ENCODE measurements at places on chromosomes 5 and 9.

DNA sequence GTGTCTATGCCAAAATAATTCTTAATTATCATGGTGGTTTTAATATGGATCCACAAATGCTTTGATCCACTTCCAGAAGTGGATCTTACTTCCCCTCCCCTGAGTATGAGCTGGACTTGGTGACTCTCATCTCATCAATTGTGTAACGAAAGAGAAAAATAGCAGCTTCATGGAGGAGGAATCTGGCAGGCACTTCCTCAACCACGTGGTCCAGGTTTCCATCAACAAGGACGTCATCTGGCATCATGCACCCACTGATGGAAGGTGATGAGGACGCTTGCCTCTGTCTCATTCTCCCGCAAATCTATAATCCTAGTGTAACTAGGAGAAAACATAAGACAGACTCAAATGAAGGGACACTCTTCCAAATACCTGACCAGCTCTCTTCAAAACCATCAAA, 54.6 kb upstream of the S1PR3 start:
- no peak for DNase-seq

DNA sequence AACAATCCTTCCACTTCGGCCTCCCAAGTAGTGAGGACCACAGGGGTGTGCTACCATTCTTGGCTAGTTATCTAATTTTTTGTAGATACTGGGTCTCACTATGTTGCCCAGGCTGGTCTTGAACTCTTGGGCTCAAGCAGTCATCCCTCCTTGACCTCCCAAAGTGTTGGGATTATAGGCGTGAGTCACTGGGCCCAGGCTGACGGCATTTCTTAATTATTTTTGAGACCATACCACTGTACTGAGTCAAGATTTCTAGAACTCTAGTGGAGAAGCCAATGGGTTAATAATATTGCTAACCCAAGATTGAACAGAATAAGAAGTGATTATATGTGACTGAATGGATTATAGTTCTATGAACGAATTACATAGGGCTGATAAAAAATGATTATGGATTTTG, 66.7 kb downstream of the TARS1 start:
- no peak for DNase-seq

- DNase-seq = no peak
Observed at GRCh38 chr9:33159777-33160127, 7.4 kb downstream of the B4GALT1 start.

GRCh38 chr5:158751961-158752655, 347.6 kb downstream of the EBF1 start:
- DNase-seq = no peak

DNA sequence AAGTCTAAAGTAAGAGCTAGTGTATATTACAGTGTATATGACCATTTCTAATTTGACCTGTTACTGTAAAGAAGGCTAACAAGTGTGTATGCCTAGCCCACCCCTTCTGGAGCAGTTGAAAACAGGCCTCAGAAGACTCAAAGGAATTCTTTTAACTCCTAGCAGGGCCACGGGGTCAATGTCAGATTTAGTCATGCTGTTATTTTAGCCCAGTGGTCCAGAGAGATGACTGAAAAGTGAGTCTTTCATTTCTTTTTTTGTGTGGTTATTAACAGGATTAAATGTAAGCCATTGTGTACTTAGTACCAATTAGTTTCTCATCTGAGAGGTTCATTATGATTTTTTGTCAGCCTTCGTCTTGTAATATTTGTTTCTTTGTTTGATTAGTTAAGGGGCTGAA, 24.4 kb downstream of the ZCCHC7 start:
- no peak for DNase-seq

GRCh38 chr5:79853028-79853427, 138.0 kb downstream of the MTX3 start:
- DNase-seq = no peak

- no peak for DNase-seq
Observed at GRCh38 chr9:127380479-127380878, 16.5 kb upstream of the SLC2A8 start.

DNA sequence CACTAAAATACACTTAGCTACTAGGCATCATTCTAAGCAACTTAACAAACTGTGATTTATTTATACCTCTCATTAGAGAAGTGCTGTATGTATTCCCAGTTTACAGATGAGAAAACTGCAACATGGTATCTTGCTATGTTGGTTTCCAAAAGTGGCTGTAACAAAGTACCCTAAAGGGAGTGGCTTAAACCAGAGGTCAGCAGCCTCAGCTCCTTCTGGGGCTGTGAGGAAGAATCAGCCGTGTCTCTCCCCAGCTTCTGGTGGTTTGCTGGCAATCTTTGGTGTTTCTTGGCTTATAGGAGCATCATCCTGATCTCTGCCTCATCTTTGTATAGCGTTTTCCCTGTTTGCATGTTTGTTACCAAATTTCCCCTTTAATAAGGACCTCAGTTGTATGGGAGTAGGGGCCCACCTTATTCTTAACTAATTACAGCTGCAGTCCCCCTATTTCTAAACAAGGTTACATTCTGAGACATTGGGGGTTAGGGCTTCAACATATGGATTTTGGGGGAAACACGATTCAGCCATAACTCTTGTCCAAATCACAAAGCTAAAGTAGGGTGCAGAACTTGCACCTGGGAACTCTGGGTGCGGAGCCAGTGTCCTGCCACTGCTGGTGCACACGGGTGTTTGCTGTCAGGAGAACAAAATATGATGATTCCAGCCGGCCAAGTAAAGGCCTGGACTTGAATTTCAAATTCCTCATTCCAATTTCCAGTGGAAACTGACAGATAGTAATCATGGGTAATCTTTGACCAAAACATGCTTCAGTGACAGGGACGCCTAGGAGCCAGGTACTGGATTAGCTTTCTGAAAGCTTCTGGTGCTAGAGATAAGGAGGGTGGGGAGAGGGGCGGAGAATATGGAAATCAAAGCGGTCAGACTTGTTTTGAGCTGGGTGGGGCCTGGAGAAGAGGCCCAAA, 43.3 kb downstream of the RAI14 start:
- DNase-seq = no peak

GRCh38 chr5:124232515-124232914, 513.9 kb downstream of the ZNF608 start:
- DNase-seq = no peak

GRCh38 chr5:1371218-1371971, 26.5 kb upstream of the CLPTM1L start:
- no peak for DNase-seq

GRCh38 chr5:98624145-98624880, 149.2 kb upstream of the RGMB start:
- no peak for DNase-seq

DNA sequence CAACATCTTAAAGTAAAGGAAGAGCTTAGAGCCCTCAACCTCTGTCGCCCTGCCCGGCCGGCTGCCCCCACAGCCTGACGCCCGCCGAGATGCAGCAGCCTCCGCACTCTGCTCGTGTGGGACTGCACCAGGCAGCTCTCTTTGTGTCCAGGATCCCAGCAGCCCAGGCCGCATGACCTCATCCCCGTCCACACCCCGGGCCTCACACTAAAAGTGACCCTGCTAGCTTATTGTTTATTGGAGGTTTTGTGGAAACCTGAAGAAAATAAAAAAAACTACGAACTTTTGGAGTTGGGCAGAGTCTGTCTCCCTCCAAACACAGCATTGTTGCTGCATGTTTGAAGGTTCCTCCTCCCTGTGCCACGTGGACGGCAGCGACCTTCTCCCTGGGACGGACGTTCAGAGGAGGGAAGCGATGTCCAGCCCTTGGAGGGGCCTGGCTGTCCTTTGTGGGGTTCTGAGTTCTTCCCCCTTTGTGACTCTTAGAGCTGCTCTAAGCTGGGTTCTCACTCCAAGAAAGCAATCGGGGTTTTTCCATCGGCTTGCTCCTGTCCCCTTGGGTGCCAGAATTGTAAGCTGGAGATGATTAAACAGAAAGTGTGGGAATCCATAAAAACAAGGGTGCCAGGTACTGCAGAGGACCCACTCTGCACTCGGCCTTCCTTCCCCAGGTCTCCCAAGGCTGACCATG, 103.5 kb upstream of the COL5A1 start:
- no peak for DNase-seq

- DNase-seq = no peak
Observed at GRCh38 chr9:97418880-97419279, 7.0 kb downstream of the TDRD7 start.

GRCh38 chr9:131442351-131442750, 48.5 kb downstream of the PRRC2B start:
- no peak for DNase-seq

GRCh38 chr9:134049772-134050588, 17.8 kb downstream of the BRD3 start:
- DNase-seq = no peak

DNA sequence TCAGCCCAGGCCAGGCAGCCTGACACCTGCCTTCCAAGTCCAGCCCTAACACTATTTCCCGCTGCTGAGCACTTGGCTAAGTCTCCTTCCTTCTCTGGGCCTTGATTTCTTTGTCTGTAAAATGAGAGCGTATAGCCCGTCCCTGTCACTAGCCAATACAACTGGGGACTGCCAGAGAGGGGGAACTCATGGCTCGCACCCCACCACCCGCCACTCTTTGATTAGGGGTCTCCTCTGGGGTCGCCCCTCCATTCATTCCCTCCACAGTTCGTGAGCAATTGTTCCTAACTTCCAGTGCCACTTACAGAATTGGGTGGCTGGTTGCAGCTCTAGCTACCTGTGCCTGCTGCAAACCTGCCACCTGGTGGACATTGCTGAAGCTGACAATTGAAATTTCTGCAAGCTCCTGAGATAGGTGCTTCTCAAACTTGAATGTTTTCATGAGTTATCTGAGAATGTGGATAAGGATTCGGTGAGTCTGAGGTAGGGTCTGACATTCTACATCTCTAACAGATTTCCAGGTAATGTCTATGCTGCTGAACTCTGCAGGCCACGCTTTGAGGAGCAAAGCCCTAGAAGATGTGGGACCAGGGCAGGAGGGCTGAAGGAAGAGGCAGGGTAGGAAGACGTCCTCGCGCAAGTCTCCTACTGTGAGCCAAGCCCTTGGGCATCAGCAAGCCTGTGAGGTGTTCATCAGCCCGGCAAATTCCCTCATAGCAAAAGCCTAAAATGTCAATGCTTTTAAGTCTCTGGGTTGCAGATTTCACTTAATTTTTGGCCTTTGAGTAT, 13.3 kb upstream of the RECK start:
- DNase-seq = peak; percentile 49

- DNase-seq = peak; percentile 23
Observed at GRCh38 chr9:11086561-11086960, 473.8 kb upstream of the PTPRD start.

DNA sequence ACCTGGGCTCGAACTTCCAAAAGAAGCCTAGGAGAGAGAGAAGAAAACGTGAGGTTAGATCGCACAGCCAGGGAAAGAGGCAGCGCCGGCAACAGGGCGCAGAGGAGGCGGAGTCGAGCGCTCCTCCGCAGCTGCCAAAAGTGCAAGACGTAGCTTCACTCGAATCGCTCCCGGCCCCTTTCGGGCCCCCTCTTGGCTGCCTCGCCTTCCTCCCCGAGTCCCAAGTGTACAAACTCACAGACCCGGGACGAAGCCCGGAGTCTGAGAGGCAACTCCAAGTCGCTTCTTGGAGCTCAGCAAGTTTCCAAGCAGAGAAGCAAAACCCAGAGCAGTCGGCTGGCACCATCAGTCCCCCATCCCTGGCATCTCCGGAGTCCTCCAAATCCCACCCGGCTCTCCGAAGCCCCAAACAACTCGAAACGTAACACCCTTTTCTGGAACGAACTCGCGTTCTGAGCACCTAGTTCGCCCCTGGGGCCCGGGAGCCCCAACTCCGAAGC, 1.2 kb downstream of the MIER3 start:
- DNase-seq = peak; percentile 57

- DNase-seq = no peak
Observed at GRCh38 chr5:32449262-32449661, 4.7 kb upstream of the ZFR start.

- no peak for DNase-seq
Observed at GRCh38 chr5:100643473-100643872, 108.3 kb downstream of the FAM174A start.

DNA sequence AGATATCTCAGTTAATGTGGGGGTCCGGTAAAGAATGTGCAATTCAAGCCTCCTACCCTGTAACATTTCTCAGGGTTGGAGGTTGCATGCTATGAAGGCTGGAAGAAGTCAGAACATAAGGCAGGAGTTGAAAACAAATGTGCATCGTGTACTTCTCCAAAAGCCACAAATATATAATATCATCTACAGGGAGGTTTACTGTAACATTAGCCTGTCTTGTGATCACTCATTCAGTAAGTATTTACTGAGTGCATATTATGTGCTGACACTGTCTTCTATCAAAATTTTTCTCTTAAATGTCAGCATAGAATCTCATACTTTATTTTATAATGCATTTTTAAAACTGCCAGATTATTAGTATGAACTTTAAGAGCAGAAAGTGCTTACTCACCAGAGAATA, 105.6 kb upstream of the ZNF366 start:
- no peak for DNase-seq

DNA sequence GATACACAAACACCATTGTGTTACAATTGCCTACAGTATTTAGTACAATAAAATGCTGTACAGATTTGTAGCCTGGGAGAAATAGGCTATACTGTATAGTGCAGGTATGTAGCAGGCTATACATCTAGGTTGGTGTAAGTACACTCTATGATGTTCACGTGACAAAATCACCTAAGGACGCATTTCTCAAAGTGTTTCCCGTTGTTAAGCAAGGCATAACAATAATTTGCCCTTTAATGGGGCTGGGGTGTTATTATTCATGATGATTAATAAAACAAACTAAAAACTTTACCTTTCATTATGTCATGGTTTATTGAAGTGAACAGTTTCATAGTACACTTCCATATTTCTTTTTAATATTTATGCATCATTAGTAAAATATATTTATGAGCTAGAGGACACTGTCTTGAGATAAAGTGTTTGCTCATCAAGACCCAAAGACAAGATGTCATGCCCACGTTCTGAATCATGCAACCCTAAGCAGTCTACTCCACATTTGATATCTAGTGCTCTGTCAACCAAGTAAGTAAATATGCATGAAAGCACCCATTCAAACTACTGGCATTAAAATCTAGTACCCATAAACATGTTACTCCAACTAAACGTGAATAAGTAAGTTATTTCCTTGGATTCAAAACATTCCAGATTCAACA, 220.5 kb downstream of the NR2F1-AS1 start:
- DNase-seq = no peak

GRCh38 chr9:69454321-69454720, 129.3 kb downstream of the ENTREP1 start:
- DNase-seq = no peak

GRCh38 chr9:93450945-93451815, at the start of gene FAM120A:
TSS of gene FAM120A (plus strand) at chr9:93451685. CDS start at chr9:93451916, 231 bp downstream.
- DNase-seq = peak; percentile 83

DNA sequence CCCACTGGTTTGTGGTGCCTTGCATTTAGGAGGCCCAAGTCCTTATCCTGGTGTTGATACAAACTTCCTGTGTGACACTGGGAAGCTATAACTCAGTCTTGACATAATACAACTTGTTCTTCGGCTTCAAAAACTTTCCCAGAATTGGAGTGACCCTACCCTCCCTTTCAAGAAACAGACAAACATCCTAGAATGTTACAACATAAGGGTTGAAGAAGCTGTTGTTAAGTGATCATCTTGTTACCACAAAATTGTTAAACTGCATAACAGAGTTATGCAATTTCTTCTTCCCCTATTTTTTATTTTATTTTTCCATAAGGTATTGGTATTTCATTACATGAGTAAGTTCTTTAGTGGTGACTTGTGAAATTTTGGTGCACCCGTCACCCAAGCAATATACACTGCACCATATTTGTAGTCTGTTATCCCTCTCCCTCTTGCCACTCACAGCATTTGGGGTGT, 21.3 kb downstream of the TLR4 start:
- no peak for DNase-seq

GRCh38 chr5:131218392-131218791, 45.5 kb upstream of the CDC42SE2 start:
- DNase-seq = no peak

- DNase-seq = no peak
Observed at GRCh38 chr5:118616281-118616680, 372.1 kb downstream of the DTWD2 start.

- DNase-seq = no peak
Observed at GRCh38 chr5:61953913-61954312, 352.1 kb upstream of the KIF2A start.

Data from putamen (tissue), 1 donor.